ENCODE measurements at places on chromosomes 13 and 19.

DNA sequence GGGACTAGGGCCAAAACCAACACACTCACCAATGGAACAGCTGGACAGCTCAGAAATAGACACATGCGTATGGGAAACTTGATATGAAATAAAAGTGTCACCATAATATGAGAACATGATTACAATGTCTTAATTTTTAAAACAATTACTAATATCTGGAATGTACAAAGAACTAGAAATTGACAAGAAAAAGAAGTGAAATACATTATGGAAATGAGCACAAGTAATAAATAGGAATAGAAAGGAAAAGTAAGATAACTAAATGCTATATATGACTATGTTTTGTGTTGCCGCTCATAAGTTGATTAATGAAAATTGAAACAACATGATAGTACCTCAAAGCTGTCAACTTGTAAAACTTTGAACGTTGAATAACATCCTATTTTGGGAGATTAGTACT is 801.1 kb downstream of the SLITRK5 start:
- DNase-seq, result no peak

- DNase-seq, result no peak
Measured at GRCh38 chr13:74005320-74006157, 128.7 kb downstream of the KLF12 start.

DNA sequence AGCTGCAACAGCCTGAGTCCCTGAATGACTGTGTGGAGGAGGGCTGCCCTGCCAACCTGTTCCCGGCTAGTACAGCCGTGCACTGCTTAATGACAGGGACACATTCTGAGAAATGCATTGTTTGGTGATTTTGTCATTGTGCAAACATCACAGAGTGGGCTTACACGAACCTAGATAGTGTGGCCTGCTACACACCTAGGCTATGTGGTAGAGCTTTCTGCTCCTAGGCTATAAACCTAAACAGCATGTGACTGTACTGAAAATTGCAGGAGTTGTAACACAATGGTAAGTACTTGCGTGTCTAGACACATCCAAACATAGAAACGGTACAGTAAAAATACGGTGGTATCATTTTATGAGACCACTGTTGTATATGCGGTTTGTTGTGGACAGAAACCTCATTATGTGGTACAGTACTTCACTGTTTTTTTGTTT is 35.0 kb downstream of the VASP start:
- DNase-seq, result no peak

- no peak for DNase-seq
Measured at GRCh38 chr19:6273701-6274601, 5.8 kb downstream of the MLLT1 start.

GRCh38 chr19:46115396-46116106 is 8.9 kb downstream of the IGFL3 start:
- no peak for DNase-seq

- DNase-seq, result no peak
Measured at GRCh38 chr19:8557642-8558238, 19.5 kb downstream of the MYO1F start.

- no peak for DNase-seq
Measured at GRCh38 chr13:44507639-44508038, 68.5 kb downstream of the TSC22D1 start.

DNA sequence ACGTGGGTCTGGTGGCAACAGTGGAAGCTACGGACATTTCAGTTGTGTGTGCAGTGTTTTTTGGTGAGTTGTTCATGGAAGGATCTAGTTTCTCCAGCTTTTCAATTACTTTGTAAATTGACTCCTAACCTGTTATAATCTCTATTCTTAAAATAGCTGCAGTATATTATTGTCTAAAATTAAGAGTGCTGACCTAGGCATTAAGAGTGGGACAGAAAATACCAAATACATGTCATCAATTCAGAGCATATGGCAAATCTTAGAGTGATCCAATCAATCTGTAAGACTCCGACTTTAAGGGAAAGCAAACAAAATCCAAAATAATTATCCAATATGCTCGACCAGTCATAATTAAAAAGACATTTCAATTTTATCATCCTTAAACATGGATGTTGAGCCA is 338.1 kb upstream of the PCDH9 start:
- no peak for DNase-seq

- DNase-seq, result no peak
Measured at GRCh38 chr19:970695-971094, 13.4 kb upstream of the WDR18 start.

All from CD4-positive, alpha-beta T cell treated with Interleukin-2 at 100 ng/mL for 4 hours (primary cell).